ENCODE measurements at places on chromosomes 12 and 14. TPM values are rescaled to one million over a fixed set of nuclear protein-coding genes. Genes with fewer than 3 reads are reported as not detected.

DNA sequence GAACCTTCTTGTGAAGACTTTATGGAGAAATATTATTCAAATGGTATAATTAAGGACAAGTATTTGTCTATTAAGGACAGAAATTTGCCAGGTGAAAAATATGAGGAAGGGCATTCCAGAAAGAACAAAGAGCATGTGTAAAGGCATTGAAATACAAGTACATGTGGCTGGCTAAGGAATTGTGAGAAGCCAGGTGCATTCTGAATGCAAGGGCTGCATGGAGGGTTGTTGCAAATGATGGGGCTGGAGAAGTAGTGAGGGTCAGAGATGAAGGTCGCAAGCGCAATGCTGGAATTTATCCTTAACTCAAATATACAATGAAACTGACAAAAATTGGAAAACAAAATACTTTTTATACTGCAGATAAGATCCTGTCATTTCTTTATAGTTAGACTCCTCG, 437.7 kb downstream of the ADAMTS20 start:
- no peak for DNase-seq

DNA sequence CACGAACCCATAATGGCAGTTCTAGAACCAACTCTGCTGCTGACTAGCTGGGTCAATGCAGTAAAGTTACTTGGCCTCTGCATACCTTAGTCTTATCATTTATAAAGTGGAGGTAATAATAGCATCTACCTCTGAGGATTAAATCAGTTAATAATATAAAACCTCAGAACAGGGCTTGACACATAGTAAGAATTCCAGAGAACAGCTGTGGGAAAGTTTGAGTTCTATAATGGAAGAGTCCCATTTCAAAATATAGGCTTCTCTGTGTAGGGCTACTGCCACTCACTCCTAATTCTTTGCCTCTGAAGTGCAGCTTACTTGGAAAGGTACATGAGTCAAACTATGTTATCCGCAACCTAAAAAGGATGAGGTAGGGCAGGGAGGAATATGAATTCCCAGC, 269.2 kb upstream of the PRKD1 start:
- DNase-seq: no peak

ADGRD1 gene
- 60.1 TPM for total RNA-seq

- no peak for DNase-seq
Measured at GRCh38 chr12:62627181-62627580, 160.6 kb downstream of the MON2 start.

DNA sequence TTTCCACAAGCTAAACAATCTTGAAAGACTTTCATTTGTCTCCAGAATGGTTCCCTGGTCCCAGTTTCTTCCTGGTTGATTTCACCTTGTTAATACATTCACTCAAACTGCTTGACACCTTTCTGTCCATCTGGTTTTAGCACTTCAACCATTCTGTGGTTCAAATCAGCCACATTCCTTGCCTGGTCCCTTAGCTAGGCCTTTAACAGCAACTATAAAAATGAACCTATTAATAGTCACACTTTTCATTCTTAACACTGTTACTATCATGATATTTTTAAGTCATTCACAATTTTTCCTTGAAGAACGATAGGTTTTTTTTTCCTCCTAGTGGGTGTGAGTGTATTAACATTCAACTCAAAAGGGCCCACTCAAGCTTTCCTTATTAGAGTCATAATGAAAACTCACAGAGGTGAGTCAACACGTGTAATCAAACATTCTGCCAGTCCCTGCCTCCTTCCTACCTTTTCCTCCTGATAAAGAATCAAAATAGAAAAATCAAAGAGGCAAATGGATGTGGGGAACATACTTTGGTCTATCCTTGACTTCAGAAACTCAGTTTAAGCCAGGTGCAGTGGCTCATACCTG, 34.4 kb upstream of the CCNT1 start:
- no peak for DNase-seq

LRRK2 gene
- 44.1 TPM for total RNA-seq
